ENCODE measurements at places on chromosomes 2 and 18. TPM values are rescaled to one million over a fixed set of nuclear protein-coding genes. Genes with fewer than 3 reads are reported as not detected.

- DNase-seq, result no peak
Measured at GRCh38 chr2:146258071-146258470, 1586.8 kb upstream of the ACVR2A start.

DNA sequence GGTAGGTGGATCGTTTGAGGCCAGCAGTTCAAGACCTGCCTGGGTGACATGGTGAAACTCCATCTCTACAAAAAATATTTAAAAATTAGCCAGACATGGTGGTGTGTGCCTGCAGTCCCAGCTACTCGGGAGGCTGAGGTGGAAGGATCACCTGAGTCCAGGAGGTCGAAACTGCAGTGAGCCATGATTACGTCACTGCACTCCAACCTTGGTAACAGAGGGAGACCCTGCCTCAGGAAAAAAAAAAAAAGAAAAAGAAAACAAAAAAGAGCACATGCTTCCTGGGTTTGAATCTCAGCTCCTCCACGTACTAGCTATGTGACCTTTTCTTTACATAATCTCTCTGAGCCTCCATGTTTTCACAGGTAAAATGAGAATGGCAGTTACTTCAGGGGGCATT is 107.5 kb upstream of the STPG4 start:
- DNase-seq, result no peak

- no peak for DNase-seq
Measured at GRCh38 chr2:145484448-145485097, 964.7 kb upstream of the ZEB2 start.

Gene ABCG5
- not detected for total RNA-seq

Gene ZNF516
- total RNA-seq, result 50.1 TPM
